Amniotic epithelial cell (primary cell): ENCODE measurements at places on chromosomes 6 and 20.

DNA sequence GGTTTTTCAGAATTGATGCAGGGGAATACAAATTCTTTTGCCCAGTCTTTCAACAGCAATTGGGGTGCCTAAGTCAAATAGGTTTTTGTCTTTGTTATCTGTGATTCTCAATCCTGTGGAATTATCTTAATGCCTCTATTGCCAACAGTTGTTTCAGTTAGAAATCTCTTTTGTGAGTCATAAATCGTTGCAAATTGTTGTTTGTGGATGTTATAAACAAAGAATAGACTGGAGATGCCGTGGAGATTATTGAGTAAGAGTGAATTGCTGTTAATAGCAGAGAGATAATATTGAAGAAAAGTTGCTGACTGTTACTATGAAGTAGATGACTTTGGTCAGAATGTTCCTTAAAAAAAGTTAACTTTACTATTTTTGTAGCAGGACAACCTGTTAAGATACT is 63.7 kb upstream of the POPDC3 start:
- peak; percentile 81 for DNase-seq

DNA sequence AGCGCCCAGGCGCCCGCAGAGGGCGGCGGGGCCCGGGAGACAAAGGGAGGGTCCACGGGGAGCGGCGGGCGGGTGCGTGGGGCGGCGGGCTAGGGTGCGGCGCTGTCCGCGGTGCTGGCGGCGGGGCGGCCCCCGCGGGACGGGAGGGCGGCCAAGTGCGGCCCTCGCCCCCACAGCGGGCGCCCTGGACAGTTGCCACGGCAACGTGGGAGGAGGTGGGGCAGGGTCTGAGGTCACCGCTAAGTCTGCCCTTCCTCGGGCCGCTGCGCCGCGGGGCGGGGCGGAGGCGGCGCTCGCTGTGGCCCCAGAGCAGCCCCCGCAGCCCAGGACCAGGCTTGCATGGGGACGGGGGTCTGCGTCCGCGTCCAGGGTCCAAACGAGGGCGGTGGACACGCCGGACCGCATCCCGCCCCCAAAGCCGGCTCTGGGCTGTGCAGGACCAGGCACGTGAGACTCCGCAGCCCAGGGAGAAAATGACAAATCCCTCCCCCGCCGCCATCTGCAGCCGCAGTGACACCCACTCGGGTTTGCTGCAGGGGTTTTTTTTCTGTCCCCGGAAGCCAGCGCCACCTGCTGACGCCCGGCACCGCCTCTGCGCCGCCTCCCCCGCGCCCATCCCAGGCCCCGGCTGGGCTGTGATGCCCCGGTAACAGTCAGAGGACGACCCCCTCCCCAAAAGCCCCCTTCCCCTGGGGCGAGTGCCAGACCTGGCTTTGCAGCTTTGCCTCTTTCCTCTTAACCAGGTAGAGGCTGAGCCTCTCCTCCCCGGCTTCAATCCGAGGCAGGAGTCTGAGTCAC is 36.8 kb downstream of the YTHDF1 start:
- no peak for DNase-seq

DNA sequence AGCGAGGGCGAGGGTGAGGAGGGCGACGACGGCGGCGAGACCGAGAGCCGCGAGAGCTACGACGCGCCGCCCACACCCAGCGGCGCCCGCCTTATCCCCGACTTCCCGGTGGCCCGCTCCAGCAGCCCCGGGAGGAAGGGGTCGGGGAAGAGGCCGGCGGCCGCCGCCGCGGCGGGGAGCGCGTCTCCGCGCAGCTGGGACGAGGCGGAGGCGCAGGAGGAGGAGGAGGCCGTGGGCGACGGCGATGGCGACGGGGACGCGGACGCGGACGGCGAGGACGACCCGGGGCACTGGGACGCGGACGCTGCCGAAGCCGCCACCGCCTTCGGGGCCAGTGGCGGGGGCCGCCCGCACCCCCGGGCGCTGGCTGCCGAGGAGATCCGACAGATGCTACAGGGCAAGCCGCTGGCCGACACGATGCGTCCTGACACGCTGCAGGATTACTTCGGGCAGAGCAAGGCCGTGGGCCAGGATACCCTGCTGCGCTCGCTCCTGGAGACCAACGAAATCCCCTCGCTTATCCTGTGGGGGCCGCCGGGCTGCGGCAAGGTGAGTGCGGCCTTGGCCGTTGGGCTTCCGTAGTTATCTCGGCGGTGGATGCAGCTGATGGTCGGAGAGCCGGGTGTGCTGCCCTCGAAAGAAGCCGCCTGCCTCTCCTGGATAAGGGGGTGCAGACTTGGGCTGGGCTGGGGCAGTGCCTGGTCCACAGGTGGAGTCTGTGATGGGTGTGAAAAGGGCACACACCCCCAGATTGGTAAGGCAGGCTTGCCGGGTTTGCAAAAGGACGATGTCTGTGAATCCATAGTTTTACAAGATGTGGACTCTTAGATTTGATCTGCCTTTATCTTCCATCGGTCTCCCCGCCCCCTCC is 938 bp downstream of the WRNIP1 start:
- peak; percentile 24 for DNase-seq

DNA sequence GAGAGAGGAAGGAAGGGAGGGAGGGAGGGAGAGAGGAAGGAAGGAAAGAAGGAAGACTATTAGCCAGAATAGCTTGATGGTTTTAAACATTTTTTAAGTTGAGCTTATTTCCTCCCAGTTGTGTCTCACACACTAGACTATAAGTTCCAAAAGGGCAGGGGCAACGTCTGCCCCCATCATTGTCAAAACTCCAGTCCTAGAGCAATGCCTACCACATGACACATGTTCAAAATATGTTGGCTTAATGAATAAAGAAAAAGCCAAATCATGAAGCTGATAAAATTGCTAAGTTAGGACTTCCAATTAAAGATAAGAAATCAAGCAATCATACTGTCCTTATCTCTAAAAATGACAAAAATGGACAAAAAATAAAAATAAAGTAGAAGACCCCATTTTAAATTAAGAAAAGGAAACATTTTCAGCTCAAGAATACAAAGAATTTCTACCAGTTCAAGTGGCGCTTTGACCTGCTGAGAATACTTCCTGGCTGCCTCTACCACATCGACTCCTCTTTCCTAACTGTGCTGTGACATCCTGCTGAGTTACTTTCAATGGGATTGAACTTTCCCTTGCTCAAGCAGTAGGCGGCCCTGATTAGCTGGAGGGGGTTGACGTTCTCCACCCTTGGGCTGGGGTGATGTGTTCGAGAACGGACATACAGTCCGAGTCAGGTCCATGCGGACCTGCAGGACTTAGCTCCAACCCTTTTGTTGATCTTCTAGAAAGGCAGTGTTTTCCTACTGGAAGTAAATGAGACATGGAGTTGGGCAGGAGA is 283.9 kb upstream of the FOXQ1 start:
- no peak for DNase-seq

GRCh38 chr6:132114201-132114825 is 163.1 kb upstream of the CCN2 start:
- no peak for DNase-seq

DNA sequence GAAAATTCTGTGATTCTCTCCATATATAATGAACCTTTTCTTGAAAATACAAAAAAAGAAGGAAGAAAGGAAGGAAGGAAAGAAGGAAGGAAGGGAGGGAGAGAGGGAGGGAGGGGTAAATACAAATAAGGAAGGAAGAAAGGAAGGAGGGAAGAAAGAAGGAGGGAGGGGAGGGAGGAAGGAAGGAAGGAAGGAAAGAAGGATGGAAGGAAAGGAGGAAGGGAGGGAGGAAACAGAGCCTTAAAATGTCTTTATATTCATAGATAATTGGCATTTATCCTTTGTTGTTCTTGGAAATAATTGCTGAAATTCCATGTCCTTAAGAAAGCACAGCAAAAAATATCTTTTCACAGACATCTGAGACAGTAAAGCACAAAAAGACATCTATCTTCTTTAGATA is 40.3 kb downstream of the SAMD3 start:
- no peak for DNase-seq
